ENCODE measurements at places on chromosomes 3 and 15. TPM values are rescaled to one million over a fixed set of nuclear protein-coding genes. Genes with fewer than 3 reads are reported as not detected.

GRCh38 chr3:128969993-128970739 is 23.7 kb downstream of the CFAP92 start:
- H3K27me3 ChIP-seq: no peaks in the 10 kb centered on the region
- peaks cover 19% of the 10 kb centered on the region for H3K4me1 ChIP-seq
- H3K4me3 ChIP-seq: no peak overlapping the region

GRCh38 chr15:77001966-77002365 is 7.0 kb downstream of the PSTPIP1 start:
- H3K36me3 ChIP-seq: no peaks in the 10 kb centered on the region
- H3K27ac ChIP-seq: no peak overlapping the region
- DNase-seq: no peak
- H3K4me3 ChIP-seq: no peak overlapping the region
- H3K4me1 ChIP-seq: no peaks in the 10 kb centered on the region

DNA sequence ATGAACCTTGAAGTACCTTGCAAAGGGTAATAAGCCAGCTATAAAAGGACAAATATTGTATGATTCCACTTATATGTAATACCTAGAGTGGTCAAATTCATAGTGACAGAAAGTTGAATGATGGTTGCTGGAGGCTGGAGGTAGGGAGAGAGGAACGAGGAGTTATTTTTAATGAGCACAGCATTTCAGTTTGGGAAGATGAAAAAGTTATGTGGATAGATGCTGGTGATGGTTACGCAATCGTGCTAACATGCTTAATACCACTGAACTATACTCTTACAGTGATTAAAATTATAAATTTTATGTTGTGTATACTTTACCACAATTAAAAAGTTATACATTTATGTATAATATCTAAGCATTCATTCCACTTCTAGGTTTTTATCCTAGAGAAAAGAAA is 168.6 kb downstream of the GRM7 start:
- H3K4me3 ChIP-seq: no peak overlapping the region
- no peaks in the 10 kb centered on the region for H3K4me1 ChIP-seq
- no peak overlapping the region for H3K27ac ChIP-seq
- DNase-seq: no peak

- no peaks in the 10 kb centered on the region for H3K27me3 ChIP-seq
- H3K27ac ChIP-seq: no peak overlapping the region
- no peaks in the 10 kb centered on the region for H3K36me3 ChIP-seq
- H3K4me3 ChIP-seq: no peak overlapping the region
- no peaks in the 10 kb centered on the region for H3K4me1 ChIP-seq
- DNase-seq: no peak
Measured at GRCh38 chr15:82228750-82229149, 33.8 kb downstream of the EFL1 start.

The CKMT1A gene
- 0.36 TPM for total RNA-seq

The REC114 gene
- not detected for total RNA-seq

The CLDN18 gene
- not detected for total RNA-seq

The C3orf85 gene
- not detected for total RNA-seq

The TUSC7 gene
- not detected for total RNA-seq
